ENCODE measurements at places on chromosomes 1 and 21.
A peak's percentile ranks its signal among the peaks of the same experiment; 100 is the strongest.

DNA sequence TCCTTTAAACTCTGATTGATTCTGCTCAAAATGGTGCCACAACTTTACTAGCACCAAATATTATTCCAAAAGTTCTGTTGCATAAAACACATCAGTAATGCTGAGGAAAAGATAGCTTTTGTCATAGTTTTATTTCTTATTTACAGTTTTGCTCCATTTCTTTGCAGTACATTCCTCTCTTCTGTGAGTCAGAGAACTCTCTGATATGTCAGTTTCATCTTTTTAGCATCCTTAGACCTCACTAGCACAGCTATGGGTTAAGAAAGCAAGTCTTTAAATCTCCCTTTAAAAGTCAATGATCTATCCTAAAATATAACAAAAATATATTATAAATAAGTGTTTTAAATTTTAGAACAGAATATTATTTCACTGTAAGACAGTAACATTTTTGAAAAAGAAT is 356.6 kb upstream of the SNX7 start:
- DNase-seq = no peak

GRCh38 chr1:206907304-206907991 is 10.2 kb downstream of the IL24 start:
- no peak for DNase-seq

- no peak for DNase-seq
Observed at GRCh38 chr21:26099610-26100219, 70.9 kb downstream of the APP start.

DNA sequence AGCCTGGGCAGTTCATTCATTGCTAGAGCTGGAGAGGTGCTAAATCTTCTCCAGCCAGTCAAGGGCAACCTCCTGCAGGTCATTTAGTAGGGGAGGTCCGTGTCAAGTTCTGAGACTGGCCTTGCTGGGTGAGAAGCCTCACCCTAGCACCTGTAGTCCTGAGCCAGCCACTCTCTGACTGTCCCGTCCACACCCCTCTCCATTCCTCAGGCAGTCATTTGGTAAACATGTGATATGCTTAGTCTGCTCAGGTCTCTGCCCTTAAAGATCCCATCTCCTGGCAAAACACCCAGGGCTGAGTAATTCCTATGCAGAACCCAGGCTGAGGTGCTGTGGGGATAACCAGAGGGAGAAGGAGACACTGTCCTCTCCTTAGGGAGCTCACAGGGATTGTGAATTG is 13.7 kb upstream of the IGFN1 start:
- no peak for DNase-seq

DNA sequence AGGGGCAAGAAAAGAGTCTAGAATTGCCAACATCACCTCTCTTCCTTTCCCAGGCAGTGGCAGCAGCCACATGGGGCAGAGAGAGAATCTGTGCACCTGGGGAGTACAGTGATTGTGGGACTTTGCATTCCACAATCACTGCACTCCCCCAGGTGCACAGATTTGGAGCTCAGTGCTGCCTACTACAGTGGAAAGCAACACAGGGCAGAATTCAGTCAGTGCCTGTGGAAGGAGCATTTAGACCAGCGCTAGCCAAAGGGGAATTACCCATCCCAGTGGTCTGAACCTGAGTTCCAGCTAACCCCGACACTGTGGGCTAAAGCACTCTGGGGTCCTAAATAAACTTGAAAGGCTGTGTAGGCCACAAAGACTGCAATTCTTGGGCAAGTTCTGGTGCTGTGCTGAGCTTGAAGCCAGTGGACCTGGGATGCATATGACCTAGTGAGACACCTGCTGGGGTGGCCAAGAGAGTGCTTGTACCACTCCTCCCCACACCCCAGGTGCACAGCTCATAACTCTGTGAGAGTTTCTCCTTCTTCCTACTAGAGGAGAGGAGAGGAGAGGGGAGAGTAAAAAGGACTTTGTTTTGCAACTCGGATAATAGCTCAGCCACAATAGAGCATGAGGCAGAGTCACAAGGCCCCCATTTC is 50.3 kb downstream of the NUP210L start:
- DNase-seq = peak; percentile 80

GRCh38 chr1:32350785-32351398 is 11.4 kb downstream of the FAM229A start:
- peak; percentile 86 for DNase-seq

GRCh38 chr1:42873670-42874069 is 27.3 kb downstream of the ZNF691 start:
- no peak for DNase-seq

GRCh38 chr1:222240536-222241181 is 307.2 kb downstream of the HHIPL2 start:
- no peak for DNase-seq

- no peak for DNase-seq
Observed at GRCh38 chr1:37958690-37959089, 11.8 kb upstream of the INPP5B start.

DNA sequence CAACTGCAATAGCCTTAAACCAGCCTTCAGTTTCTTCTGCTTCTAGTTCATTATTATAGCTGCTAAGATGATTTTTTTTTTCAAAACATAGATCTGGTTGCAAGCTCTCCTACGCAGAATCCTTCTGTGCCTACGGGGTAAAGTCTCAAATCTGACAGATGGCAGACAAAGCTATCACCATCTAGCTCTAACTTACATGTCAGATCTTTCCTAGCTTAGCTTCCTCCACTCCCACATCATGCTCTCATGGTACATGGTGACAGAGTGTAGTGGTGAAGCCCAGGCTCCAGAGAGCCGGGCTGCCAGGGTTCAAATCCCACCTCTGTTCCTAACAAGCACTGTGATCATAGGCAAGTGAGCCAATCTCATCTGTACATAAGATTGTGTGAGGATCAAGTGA is 24.2 kb upstream of the GUCA2B start:
- DNase-seq = no peak

DNA sequence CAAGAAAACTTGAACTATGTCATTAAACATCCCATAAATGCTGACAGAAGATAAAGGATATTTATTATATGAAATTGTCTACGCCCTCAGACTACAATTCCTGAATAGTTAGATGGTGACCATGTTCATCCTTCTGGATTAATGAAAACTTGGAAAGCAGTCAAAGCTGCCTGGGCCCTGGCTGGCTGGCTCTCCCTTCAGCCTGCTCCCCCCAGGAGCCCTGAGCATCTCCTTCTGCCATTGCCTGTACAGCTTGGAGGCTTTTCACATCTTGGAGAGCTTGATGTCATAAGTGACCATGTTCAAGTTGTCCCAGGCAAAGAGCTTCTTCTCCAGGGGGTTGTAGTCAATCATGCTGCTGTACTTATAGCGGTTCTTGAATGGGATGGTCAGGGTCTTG is 13.6 kb downstream of the MYOCOS start:
- DNase-seq = no peak

- DNase-seq = no peak
Observed at GRCh38 chr1:1318131-1318652, 6.3 kb downstream of the INTS11 start.

- DNase-seq = no peak
Observed at GRCh38 chr1:8706995-8707396, 110.4 kb downstream of the RERE start.

- no peak for DNase-seq
Observed at GRCh38 chr1:100735244-100735643, 15.7 kb downstream of the VCAM1 start.

DNA sequence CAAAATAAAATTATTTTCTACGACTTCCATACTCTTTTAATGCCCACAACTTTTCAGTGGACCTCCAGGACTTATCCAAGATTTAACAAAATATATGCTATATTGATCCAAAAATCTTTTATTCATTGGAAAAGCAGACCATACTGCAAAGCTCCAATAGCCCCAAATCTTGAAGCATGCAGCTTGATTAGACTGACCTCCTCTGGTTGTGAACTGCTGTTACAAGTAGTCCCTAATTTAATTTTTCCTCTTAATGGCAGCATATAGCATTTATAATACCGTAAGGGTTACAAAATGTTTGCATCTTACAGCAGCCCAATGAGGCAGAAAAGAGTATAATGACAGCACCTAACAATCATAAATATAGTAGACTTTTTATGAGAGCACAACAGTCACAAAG is 49.8 kb downstream of the TPR start:
- peak; percentile 5 for DNase-seq

- DNase-seq = peak; percentile 53
Observed at GRCh38 chr21:36186506-36187399, 30.1 kb downstream of the DOP1B start.

DNA sequence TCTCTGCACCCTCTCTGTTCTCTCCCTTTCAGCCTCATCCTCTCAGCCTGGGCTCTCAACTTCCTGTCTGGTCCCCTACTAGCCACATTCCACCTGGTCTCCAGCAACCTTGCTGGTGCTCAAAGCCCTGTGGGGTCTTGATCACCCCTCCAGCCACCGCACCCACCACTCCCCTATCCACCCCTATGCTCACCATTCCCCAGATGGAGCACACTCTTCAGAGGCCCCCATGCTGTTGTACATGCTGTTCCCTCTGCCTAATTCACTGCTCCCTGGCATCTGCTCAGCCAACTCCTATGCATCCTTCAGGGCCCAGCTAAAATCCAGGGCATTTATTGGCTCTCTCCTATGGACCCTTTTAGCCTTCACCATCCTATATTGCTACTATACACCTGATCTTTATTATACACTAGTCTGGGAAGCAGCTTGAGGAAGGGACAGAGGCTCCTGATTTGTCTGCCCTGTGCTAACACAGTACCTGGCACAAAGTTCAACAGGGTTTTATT is 81.0 kb downstream of the GLIS1 start:
- no peak for DNase-seq

DNA sequence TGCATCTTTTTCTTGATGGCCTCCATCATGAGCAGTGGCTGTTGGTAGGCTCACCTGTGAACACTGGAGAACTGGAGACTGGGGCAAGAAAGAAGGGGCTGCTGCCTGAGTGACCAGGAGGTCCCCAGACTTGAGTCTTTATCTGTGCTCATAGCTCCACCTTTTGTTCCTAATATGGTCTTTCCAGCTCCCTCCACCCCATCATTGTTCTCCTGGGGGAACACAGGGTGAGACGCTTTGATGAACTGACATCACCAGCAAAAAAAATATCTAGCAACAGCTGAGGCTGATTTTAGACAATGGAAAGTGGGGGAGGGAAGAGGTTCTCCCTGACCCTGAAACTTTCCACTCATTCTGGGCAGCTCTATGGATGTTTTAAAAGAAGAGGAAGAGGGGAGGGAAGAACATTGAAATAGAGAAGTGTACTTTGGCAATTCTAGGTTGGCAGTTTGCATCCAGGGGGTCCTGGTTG is at the start of gene TPM3:
Gene TPM3, minus strand, starts transcription at position 111 of the 472 bp plus-strand sequence. Its CDS starts 82 bp downstream, at position 29.
- no peak for DNase-seq

- no peak for DNase-seq
Observed at GRCh38 chr1:234589854-234590620, 19.9 kb downstream of the IRF2BP2 start.

GRCh38 chr1:111205714-111206050 is 5.2 kb upstream of the DENND2D start:
- DNase-seq = no peak

DNA sequence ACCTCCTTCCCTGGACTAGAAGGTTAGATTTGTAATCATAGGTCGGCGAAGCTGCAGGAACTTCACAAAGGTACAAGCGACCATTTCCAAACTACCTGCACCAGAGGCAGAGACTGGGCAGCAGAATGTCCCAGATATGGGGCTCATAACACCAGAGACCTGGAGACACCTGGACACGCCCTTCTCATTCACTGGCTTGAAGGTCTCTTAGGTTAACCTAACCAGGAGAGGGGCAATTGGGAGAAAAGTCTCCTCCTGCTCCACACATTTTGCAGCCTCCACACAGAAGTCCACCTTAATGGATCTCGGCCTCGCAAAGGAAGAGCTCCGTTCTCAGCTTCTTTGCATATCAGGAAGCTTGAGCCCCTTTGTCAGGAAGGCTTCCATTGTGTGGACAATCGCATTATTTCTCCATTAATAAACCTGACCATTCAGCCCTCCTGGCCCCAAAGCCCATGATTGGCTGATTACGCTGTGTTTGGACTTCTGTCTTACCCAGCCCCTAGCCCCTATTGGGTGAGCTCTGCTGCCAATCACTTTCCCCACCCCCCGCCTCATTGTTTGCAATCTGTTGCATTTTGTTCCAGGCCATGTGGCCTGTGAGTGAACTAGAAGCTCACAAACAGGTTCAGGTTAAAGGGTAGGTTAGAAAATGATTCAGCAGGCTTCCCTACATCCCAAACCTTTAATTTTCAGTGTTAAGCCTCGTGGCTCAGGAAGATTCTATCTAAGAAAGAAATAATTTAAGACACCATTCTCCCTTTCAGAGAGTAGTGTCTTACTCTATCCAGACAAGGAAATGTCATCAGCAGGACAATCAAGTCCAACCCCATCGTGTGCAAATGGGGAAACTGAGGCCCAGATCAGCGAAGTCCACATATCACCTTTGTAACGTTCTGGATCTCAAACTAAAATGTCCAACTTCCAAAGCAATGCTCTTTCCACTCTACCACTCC is 2.8 kb downstream of the MYCL start:
- DNase-seq = no peak

DNA sequence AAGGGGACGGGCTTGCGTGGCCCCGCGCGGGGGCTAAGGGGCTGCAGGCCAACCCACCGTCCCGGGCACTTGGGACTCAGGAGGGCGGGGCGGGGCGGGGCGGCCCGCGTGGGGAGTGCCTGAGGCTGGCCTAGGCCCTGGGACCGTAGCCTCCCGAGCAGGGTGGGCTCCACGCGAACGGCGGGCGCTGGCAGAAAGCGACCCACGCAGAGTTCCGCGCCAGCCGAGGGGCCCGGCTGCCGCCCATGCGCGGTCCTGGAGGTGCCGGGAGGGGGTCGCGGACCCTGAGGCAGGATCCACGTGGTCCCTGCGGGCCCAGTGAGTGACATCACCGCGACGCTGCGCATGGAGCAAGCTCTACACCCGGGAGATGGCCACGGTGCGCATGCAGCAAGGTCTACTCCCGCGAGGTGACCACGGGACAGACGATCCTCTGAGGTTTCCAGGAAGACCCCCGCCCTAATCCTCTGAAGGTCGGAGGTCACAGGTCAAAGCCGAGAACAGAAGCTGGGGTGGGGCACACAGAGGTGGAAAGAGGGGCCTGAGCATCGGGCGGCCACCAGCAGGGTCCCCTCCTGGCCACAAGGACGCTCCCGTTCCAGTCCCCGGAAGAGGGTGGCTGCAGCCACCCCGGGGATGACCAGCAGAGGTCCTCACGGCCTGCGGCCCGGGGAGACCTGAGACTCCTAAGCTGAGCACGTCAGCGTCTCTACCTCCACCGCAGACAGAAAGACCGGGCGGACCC is 13.5 kb upstream of the SLC19A1 start:
- DNase-seq = peak; percentile 95
